CD4-positive, alpha-beta T cell treated with Interleukin-17A for 1 hour (primary cell): ENCODE measurements at places on chromosomes 7 and 10.

DNA sequence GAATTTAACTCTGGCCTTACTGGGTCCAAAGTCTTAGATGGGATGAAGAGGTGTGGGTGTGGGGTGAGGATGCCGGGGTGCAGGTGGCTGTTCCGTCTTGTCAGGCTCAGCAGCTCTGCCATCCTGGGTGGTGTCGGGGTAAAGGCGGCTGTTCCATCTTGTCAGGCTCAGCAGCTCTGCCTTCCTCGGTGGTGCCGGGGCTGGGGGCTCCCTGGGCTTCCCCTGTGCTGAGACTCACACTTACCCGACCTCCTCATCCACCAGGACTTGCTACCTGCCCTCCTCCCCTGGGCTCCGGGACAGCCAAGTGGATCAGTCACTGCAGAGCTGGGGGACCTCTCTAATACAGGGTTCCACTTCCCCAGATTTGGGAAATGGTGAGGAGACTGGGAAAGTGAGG is 244.3 kb upstream of the SHH start:
- DNase-seq = no peak

- no peak for DNase-seq
Measured at GRCh38 chr10:11424456-11425295, 186.8 kb downstream of the USP6NL start.

- no peak for DNase-seq
Measured at GRCh38 chr7:158613481-158613880, 25.9 kb upstream of the PTPRN2 start.

- DNase-seq = no peak
Measured at GRCh38 chr10:48976196-48976595, 36.6 kb upstream of the LRRC18 start.

- DNase-seq = no peak
Measured at GRCh38 chr7:47807756-47808155, 140.5 kb downstream of the PKD1L1 start.

DNA sequence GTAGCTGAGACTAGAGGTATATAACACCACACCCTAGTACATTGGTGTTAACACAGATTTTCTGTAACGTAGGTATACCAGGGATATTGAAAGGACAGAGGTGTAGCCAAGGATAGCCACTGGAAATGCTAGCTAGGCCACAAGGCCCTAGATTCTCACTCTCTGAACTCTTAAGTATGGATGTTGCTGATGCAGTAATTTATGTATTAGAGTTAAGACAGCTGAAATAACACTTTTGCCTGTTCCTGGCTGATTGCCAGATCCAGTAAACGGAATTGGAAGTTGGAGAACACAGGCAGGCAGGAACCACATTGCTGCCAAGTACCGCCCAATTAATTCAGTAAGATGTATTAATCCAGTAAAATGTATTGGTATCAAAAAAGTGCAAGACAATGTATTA is 1.8 kb downstream of the CALU start:
- DNase-seq = no peak

DNA sequence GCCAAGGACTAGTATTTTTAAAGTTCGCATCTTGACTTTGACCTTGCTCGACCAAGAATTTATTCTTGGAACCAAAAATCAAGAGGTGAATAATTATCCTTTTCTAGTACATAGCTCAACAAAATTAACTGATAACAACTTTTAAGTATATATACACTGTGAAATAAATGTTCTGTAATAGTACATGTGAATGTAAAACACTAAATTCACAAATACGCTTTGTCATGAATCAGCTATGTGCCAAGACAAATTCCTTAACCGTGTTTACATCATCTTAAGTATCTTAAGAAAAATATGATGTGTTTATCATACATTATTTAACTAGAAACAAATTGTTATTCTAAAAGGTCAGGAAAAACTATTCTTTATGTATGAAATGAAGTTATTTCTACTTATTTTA is 83.3 kb downstream of the CUL2 start:
- no peak for DNase-seq

DNA sequence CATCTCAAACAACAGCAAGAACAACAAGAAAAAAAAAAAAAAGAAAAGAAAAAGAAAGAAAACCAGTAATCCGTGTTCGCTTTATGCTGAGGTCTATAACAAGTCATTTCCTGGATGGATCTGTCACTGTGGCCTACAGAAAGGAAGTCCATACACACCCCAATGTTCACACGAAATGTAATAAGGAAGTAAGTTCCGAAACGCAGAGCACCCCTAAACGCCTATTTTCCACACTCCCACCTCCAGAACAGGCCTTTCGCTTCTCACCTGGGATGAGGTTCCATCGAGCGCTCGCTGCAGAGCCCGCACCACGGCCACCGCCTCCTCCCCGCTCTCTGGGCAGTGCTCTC is 735 bp downstream of the ZNF394 start:
- peak; percentile 62 for DNase-seq

- no peak for DNase-seq
Measured at GRCh38 chr7:124532166-124532565, 233.4 kb downstream of the GPR37 start.

DNA sequence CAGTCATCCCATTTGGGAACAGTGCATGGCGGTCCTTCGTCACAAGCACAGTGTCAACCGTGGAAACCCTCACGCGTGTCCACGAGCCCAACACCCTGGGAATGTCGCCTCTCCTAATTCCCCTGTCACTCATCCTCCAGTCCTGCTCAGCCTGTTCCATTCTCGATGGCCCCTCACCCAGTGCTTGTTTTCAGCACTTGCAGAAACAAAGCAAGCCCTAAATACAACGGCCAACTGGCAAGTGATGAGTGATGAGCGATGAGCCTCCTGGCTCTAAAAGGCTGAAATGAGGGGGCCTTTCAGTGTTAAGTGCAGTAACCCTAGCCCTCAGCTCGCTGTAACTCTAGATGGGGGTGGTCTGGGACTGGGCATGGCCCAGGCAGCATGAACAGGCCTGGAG is 22.6 kb downstream of the NKX2-3 start:
- no peak for DNase-seq

GRCh38 chr10:61898435-61898778 is 3.1 kb upstream of the ARID5B start:
- no peak for DNase-seq

- DNase-seq = no peak
Measured at GRCh38 chr7:155365146-155365874, 67.6 kb downstream of the INSIG1 start.

DNA sequence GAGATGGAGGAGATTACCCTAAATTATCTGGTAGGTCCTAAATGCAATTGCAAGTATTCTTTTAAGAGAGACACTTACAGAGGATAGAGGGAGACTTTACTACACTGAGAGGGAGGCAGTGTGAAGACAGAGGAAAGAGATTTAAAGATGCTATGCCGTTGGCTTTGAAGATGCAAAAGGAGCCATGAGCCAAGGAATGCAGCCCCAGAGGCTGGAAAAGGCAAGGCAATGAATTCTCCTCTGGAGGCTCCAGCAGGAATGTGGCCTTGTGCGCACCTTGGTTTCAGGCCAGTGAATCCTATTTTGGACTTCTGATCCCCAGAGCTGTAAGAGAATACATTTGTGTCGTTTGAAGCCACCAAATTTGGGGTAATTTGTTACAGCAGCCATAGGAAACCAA is 118.6 kb downstream of the PLXNA4 start:
- DNase-seq = no peak

- DNase-seq = peak; percentile 79
Measured at GRCh38 chr7:127447326-127447945, 54.9 kb upstream of the ZNF800 start.

- DNase-seq = no peak
Measured at GRCh38 chr7:112224186-112224585, 17.7 kb downstream of the ZNF277 start.

GRCh38 chr7:51324206-51324898 is 7.7 kb upstream of the COBL start:
- no peak for DNase-seq

GRCh38 chr10:3094609-3095036 is 27.3 kb downstream of the PFKP start:
- no peak for DNase-seq

GRCh38 chr10:59227136-59227673 is 50.8 kb downstream of the PHYHIPL start:
- DNase-seq = no peak
